ENCODE measurements at places on chromosomes 2 and 18. TPM values are rescaled to one million over a fixed set of nuclear protein-coding genes. Genes with fewer than 3 reads are reported as not detected.

GRCh38 chr2:125042727-125043126, 1017.6 kb downstream of the CNTNAP5 start:
- DNase-seq = no peak

GRCh38 chr2:62789518-62789917, 84.0 kb downstream of the EHBP1 start:
- no peak for DNase-seq

DNA sequence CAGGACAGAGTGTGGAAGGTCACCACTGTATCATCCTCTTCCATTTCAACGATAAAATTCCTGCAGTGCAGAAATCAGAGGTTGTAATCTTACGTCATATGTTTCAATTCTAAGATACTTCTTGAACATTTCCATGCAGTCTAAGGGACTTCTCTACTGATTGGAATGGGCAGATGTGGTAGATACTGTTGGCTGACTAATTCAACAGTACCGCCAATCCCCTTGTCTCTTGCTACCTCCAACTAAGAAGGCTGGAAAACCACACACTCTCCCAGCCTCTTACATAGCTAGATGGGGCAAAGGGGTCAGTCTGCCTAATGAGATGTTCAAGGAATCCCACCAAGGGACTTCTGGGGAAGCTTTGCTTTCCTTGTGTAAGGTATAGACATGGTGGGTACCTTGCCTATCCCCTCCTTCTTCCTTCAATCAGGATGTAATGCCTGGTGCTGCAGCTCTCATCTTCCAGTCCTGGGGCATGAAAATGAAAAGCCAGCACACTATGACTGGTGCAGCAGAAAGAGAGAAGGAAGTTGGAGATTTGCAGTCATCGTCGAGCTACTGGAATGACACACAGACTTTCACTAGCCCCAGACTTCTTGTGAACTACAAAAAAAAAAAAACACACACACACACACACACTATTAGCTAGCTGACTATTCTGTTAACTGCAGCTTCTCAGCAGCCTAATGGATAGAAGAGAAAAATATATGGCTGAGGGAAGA, 84.1 kb downstream of the ALPK2 start:
- DNase-seq = no peak

Gene CFAP210
- 7.7 TPM for total RNA-seq

Gene MC4R
- not detected for total RNA-seq

Gene CCDC74B
- total RNA-seq = 5.5 TPM

Gene POMC
- total RNA-seq = 11.5 TPM

All from upper lobe of left lung (tissue), 6 donors.